ENCODE measurements at places on chromosomes 1 and 21. TPM values are rescaled to one million over a fixed set of nuclear protein-coding genes. Genes with fewer than 3 reads are reported as not detected.

DNA sequence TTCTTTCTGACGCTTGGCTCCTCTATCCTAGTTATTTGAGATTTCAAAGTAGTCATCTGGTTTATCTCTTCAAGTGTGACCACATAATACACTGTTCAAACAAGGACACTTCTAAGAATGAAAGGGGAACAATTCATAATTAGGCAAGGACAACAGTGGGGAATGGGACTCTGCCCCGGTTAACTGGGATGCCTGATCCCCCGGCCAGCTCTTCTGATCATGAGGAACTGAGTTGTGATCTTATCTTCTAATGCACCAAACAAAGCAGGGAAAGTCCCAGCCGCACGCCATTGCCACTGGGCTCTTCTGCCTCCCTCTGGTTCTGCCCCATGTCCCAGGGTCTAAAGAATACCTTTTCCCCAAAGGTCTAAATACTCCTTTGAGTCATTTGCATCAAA, 158.2 kb upstream of the IRF2BP2 start:
- no peak for DNase-seq

- DNase-seq: no peak
These were observed 51.3 kb downstream of the PKN2 start for GRCh38 chr1:88735382-88735781.

DNA sequence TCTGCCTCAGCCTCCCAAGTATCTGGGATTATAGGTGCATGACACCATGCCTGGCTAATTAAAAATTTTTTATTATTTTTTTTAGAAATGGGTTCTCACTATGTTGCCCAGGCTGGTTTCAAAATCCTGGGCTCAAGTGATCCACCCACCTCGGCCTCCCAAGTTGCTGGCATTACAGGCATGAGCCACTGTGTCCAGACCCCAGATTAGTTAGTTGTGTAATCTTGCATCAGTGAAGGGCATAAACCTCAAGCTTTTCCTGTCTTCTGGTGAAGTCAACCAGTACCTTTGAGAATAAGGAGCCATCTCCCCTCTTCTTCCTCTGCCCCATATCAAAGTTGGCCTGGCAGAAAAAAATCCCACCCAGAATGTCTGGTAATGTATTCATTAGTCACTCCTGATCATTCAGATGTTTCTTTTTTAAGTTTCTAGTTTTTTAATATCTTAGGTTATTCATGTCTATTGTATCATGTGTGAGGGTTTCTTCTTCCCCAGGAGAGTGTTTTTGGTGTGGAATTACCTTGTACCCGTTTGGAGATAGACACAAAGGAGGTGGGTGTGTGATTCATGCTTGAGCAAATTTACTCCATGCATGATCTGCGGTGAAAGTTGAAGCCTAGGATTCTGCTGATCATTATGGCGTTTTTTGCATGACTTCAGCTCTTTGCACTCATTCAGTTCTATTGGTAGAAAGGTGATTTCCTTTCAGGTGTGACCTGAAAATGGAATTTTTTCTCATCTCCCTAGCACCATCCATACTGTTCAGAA, 144.0 kb downstream of the FMN2 start:
- DNase-seq: no peak

- no peak for DNase-seq
These were observed 2.4 kb upstream of the NFIA start for GRCh38 chr1:61079898-61080336.

GRCh38 chr1:10936998-10937901, 75.2 kb upstream of the TARDBP start:
- no peak for DNase-seq

DNA sequence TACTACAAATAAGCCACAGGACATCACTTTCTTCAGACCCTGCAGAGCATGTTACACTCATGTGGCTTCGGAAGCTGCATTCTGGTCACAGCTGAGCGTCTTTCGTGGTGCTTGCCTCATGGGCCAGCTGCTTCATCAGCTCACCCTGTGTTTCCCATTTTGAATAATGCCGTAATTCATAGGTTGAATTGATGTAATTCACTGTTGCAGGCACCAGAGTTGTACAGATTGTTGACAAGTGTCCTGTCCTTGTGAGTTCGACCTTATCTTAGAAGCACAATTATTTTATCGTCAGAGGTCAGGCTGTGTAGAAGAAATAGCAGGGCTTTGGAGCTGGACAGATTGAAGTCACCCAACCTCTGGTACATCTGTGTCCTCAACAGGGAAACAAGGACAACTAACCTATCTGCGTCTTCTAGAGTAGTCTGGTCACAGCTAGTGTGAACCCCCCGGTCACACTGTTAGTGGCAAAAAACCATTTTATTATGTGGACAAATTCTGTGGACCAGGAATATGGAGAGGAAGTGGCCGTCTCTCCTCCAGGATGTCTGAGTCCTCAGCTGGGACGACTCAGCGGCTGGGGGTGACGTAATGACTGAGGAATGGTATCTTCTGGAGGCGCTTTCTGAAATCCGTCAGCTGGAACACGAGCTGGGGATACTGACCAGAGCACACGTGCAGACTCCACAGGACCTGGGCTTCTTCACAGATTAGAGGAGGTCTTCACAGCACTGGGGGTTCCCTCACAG, 17.8 kb downstream of the PKNOX1 start:
- peak; percentile 33 for DNase-seq

DNA sequence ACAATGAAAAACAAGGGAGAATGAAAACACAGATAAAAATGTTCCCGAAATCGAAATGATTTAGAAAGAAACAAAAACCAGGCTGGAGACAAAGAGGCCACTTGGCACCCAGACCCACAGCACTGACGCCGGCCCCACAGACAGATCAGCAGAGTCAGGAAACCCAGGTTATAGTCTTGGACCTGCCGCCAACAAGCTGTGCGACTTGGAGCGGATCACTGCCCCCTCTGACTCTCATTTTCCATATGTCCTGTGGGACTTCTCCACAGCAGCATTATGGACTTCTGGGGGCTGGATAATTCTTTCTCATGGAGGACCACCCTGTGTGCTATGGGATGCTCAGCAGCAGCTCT, 72.4 kb downstream of the MATN1 start:
- DNase-seq: no peak

DNA sequence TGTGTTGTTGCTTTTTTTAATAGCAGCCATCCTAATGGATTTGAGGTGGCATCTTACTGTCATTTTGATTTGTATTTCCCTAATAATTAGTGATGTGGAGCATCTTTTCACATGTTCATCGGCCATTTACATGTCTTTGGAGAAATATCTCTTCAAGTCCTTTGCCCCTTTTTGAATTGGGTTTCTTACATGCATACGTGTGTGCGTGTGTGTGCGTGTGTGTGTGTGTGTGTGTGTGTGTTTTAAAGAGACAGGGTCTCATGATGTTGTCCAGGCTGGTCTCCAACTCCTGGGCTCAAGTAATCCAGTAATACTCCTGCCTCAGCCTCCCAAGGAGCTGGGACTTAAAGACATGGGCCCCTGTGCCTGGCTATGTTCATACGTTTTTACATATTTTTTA, 9.5 kb downstream of the PKNOX1 start:
- DNase-seq: no peak

GRCh38 chr1:26409191-26409807, 1.3 kb upstream of the LIN28A start:
- no peak for DNase-seq

DNA sequence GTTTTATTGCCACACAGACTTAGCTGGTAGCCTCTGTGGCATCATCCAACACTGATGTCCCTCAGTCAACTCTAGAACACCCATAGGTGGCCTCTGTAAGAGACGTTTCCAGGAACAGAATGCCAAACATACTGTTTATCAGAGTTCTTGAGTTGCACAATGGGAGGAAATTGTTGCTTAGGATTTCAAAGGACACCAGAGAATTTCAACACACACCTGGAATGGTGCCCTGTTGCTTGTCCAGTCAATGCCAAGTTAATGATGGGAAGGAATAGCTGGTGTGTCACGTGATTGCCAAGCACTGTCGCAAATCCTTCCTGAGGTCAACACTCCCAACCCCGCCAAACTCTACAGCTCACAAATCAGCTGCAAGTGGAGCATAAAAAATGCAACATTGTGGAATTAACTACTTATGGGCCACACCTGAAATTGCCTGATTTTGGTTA, 28.6 kb upstream of the DUSP23 start:
- DNase-seq: peak; percentile 93

DNA sequence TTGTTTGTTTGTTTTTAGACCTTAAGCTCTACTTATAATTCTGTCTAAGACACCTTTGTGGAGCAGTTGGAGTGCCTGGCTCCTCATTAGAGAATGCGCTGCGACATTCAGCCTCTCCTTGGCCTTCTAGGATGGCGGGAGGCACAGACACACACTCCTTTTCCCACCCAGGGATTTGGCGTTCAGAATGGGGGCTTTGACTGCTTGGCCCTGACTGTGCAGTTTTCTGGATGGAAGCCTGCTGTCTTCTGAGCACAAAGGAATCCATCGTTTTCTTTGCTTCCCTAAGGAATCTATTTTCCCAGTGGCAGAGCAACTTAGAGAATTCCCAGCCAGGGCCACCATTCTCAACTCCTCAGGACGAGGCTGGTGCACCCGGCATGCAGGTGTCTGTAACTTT, 83.6 kb downstream of the GALNT2 start:
- DNase-seq: no peak

GRCh38 chr1:203252678-203253077, 23.2 kb upstream of the CHIT1 start:
- DNase-seq: no peak

DNA sequence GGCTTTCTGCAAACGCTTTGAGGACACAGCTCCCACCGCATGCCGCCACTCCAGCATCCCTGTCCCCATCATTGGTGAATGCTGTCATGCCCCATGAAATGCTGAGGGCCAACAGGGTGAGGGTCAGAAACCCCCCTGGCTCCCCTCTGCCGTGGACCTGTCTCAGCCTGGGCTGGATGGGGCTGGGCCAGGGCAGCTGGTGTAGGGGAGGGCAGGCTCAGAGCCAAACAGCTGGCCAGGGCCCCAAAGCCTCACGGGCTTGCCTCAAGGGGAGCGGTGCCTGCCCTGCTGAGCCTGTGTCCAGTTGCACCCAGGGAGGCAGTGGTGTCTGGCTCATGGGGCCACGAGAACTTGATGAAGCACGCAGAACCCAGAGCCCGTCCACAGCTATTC, 49.7 kb downstream of the S100B start:
- no peak for DNase-seq

- DNase-seq: no peak
These were observed 14.6 kb upstream of the KCND3 start for GRCh38 chr1:112004076-112004475.

DNA sequence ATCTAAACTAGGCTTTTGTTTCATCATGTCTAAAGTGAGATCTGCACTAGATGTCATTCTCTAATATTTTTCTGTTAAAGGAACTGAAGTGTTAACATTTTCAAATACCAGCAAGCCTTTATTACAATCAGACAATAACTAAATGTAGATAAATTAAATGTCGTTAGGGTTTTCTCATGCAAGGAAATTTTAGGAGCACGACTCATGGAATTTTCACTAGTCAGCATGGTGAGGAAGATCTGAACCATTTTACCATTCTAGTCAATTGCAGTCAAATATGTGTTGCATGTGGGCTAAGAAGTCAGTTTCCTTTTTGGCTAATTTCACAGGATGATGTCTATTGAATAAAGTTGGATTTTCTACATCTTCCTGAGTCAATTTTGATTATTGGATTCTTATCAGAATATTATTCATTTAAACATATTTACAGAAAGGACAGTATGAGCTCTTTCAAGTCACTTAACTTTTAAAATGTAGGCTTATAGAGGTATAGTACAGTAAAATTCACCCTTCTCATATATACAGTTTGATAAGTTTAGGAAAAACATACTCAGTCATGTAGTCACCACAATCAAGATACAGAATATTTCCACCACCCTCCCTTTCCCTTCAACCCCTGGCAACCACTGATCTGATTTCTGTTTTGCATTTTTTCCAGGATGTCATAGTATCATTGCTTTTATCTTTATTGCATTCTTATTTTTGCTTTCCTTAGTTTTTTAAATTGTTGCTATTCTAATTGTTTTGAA, 9.2 kb downstream of the GCSAML start:
- no peak for DNase-seq

- no peak for DNase-seq
These were observed 3.6 kb upstream of the ZNF672 start for GRCh38 chr1:248834343-248834940.

GRCh38 chr1:171800342-171800741, 18.9 kb downstream of the METTL13 start:
- DNase-seq: no peak

- DNase-seq: no peak
These were observed 46.9 kb upstream of the ADAM30 start for GRCh38 chr1:119943216-119943615.

- DNase-seq: peak; percentile 37
These were observed 9.7 kb downstream of the SMYD3 start for GRCh38 chr1:246497331-246497915.

DNA sequence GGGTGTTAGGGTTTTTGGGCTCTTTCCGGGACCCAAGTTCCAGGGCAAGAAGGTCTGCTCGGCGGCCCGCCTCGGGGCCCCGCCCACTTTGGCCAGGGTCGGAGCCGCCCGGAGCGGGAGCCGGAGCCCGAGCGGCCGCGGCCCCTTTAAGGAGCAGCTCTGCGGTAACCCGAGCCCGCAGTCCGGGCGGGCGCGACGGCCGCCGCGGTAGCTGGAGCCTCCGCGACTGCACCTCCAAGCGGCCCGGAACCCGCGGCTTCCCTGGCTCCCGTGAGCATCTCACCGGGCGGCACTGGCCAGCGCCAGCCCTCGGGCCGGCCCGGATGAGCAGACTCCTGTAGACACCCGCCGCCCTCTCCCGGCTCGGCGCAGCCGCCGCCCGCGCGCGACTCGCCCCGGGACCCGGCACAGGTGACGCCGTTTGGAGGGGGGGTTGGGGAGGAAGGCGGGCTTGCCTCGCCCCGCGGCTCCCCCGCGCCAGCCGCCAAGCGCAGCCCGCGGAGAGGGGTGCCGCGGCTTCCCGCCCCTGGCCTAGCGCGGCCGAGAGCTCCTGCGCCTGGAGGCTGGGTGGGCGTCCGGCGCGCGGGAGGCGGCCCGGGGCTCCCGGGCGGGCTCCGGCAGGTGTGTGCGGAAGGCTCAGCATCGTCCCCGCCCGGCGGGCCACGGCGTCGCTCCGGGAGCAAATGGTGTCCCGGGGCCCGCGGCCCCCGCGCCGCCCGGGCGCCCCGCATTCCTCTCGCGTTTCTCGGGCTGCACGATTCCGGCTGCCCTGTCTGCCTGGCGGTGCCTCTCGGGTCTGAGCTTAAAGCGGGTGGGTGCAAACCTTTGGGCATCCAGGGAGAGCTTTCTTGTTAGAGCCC, at the start of gene TLCD4:
Gene TLCD4, plus strand, starts transcription at position 149 of the 860 bp plus-strand sequence. CDS start 26,547 bp downstream, outside the sequence.
- DNase-seq: no peak

GRCh38 chr1:25550683-25551310, 7.4 kb downstream of the LDLRAP1 start:
- peak; percentile 66 for DNase-seq

DNA sequence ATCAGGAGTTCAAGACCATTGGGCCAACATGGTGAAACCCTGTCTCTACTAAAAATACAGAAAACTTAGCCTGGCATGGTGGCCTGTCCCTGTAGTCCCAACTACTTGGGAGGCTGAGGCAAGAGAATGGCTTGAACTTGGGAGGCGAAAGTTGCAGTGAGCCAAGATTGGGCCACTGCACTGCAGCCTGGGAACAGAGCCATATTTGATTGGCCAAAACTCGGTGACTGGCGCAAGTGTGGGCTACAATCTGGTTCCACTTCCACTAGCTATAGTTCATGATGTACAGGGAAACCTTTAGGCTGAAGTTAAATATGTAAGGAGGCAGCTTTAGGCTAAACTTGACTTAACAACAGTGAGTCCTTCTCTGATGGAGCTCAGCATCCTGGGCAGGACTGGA, 20.2 kb downstream of the SLC30A10 start:
- no peak for DNase-seq

- no peak for DNase-seq
These were observed 61.6 kb downstream of the ADAMTS1 start for GRCh38 chr21:26783466-26784195.

SYDE2 gene
- total RNA-seq: 4.0 TPM

PGLYRP4 gene
- not detected for total RNA-seq

CCDC181 gene
- total RNA-seq: 0.74 TPM

CR1 gene
- not detected for total RNA-seq

POGK gene
- 32.1 TPM for total RNA-seq

Data from pulmonary artery endothelial cell (primary cell).